GM12864 (cell line): ENCODE measurements at places on chromosomes 7 and 10.

DNA sequence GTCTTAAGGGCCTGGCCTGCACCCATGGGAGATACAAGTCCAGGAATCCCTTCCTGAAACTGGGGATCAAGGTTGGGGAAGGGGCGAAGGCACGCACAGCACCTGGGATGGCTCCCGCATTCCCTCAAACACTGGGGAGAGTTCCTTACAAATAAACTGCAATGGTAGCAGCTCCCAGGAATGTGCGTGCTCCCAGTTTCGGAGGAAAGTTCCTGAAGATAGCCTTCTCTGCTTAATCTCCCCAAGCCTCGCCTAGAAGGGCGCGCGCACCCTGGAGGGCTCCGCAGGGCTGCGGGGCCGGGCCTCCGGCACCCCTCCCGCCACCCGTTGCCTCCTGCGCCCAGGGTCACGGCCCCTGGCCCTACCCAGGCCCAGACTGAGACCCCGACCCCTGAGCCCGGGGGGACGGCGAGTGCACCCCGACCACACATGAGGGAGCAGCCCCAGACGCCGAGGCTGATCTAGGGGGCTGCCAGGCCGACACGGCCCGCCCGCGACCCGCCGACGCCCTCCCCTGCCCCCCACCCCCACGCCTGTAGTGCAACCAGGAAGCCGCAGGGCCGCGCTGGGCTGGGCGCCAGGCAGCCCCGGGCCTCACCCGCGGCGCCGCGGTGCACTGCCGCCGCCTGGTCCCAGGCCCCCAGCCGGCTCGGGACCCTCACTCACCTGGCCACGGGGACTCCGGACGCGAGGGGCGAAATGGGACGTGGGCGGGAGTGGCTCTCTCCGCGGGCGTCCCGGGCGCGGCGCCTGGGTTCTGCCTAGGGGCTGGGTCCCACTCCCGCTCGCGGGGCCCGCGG is 460 bp downstream of the ANXA11 start:
- no peak for DNase-seq

GRCh38 chr7:132933072-132933458 is 148.8 kb downstream of the CHCHD3 start:
- no peak for DNase-seq

- no peak for DNase-seq
These were observed 14.0 kb upstream of the GTPBP4 start for GRCh38 chr10:974038-974784.

GRCh38 chr10:44512431-44513022 is 127.6 kb upstream of the CXCL12 start:
- no peak for DNase-seq

DNA sequence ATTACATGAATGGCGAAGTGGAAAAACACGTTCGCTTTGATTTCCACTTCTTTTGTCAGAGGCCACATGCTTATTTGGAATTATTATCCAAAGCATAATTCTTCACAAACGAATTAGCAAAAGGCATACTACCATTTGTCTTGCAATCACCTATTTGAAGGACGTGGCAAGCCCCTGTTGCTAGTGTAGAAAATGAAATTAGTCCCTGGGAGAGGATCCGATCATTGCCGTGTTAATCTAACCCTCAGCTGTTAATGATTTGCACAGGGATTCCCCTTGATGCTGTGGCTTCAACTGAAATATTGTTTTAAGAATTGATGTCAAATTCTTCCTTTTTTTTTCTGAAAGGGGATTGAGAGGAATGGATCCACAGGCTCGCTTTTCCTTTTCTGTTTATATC is 4.6 kb downstream of the AGMO start:
- DNase-seq: no peak

DNA sequence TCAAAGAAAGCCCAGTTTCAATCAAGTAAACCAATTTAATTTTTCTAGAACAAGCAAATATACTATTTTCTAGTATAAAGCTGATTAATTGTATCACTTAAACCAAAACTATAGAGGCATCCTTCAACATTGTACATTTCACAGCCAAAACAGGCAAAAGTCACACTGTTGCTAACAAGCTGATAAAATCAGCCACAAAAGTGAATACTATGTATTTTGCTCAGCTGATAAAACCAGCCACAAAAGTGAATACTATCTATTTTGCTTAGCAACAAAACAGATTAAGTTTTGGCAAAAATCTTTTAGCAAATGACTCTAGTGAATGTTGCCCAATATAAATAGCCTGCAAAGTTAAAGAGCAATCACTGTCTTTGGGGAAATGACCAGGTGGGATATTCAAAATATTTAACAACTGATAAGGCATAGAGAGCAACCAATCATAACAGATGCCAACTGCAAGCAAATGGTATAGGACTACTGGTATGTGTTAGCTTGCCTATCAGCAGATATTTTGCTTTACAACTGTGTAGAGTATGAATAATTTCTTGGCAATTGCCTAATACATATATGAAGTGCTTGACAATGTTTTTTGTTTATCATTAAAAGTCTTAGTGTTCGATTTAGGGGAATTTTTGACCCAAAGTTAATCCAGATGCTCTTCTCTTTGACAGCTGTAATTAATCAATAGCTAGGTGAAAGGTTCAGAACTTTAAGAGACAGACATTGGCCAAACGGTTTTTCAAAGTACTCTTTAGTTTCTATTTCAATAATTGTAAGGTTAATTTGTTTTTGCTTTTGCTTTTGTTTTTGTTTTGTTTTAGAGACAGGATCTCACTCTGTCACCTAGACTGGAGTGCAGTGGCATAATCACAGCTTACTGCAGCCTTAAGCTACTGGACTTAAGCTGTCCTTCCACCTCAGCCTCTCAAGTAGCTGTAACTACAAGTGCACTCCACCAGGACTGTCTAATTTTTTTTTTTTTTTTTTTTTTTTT is 44.4 kb upstream of the SP4 start:
- DNase-seq: no peak

- DNase-seq: no peak
These were observed 225.4 kb downstream of the PAXIP1 start for GRCh38 chr7:154777489-154777888.

DNA sequence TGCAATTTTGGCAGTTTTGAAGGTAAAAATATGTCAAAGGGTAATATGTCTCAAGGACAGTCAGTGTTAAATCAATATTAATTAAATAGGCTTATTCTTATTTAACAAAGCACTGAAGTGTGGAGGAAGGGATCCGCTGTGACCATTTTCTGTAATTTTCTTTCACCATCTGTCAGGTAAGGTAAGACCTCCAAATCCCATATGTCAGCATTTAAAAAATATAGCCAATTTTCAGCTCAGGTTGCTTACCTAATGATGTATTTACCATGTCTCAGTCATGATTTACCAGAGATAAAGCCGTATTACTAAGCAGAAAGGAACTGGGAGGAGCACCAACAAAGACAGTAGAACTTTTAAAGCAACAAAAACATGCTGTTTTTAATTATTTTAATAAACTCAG is 683.9 kb downstream of the CCSER2 start:
- no peak for DNase-seq

DNA sequence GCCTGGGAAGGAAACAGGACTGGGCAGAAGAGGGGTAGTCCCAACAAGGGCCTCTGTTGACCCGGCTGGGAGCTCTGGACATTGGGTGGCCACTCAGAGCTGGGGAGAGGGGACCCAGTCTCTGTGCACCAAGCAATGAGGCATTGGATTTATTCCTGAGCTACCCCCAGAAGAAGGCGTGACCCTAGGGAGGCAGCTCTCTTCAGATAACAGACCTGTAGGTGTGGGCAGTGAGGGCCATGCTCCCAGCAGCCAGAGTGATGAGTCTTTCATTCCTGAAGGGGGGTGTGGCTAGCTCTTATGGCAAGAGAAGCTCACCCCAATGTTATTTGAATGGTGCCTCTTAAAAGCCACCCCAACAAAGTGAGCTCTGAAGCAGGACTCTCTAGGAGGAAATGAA is 20.4 kb downstream of the TEX36 start:
- no peak for DNase-seq

DNA sequence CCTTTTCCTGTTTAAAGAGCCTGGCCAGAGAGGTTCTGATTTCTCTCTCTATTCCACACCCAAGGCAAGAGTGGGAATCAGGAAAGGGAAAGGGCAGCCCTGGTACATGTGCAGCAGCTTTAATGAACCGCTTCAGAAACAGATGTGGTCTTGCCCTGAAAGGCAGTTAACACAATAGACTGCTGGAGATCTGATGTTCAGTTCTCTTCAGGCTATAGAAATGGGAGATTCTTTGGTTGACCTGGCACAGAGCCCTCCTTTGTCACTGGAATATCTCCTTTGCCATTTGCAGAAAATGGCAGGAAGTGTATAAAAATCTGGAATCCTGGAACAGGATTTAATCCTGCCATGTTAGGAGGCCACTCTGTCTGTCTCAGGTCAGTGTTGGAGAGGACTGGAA is 36.3 kb upstream of the EXOC6 start:
- DNase-seq: no peak

- no peak for DNase-seq
These were observed at the start of gene LRRN3 for GRCh38 chr7:111090846-111091245. TSS of gene LRRN3 (plus strand) at chr7:111091127. CDS start at chr7:111122773, 31,646 bp downstream.

DNA sequence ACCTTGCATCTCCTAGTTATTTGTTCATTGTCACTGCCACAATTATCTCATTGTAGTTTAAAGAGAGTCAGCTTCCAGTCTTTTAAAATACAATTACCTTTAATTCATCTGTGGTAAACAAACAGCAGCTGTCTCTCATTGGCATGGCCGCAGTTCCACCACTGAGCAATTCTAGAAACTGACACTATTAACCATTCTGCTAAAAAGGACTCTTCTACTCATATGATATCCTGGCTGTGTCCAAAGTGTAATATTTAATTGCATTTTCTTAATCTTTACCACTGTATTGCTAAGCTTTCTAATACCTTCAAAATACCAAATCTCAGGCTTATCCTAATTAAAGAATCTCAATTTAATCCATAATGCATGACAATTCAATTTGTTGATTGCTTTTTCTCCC is 639.0 kb downstream of the AUTS2 start:
- no peak for DNase-seq

DNA sequence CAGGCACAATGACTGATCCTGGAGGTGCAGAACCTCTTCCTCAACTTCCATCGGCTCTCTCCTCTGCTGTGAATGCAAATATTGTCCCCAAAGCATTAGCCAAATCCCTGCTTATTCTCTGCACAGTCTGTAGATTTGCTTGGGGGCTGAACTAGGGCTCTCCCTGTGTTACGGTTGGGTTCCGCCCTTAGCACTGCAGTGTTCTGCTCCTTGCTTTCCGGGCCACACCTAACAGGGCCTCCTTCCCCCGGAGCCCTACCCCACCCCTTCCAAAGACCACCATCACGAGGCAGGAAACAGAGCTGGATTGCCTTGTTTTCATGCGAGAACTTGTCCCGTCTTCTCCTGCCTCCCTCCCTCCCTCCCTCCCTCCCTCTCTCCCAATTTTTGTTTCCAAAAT is 36.6 kb downstream of the SLC25A28 start:
- no peak for DNase-seq

- no peak for DNase-seq
These were observed 68.2 kb downstream of the MYL10 start for GRCh38 chr7:101560856-101561255.

GRCh38 chr7:42233171-42233570 is 3.8 kb downstream of the GLI3 start:
- DNase-seq: no peak

GRCh38 chr7:147519062-147519461 is 1071.5 kb upstream of the C7orf33 start:
- no peak for DNase-seq

- no peak for DNase-seq
These were observed 666.1 kb upstream of the FOXK1 start for GRCh38 chr7:4015996-4016395.

DNA sequence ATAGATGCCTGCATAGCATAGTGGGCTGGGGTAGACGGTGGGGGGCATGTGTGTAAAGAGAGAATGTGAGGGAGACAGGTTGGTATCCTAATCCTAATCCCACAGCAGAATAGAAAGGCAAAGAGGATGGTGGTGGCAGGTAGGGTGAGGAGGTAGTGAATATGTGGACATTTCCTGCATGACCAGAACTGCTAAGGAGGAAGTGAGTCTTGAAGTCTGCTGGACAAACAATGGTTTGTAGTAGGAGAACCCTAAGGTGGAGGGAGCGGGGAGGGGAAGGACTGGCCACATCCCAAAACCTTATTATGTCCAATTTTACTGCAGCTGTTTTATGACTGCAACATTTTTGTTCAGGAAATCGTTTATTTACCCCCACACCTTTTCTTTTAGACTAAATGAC is 279.7 kb downstream of the AUTS2 start:
- no peak for DNase-seq

DNA sequence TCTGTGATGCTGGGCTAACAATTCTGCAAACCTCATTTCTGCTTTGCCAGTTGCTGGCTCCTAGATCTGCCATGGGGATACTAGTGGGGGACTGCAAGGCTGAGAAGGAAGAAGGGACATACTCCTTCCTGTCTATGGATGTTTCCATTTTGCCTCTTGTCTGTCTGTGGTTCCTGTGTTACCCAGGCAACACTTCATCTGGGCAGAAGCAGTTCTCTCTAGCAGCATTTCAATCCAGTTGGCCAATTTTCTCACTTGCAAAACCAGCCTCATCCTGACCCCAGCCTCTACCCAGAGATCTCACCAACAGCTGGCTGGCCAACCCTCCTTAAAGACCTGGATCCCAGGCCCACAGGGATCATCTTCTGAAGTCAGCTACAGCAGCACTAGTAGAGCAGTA is 131.7 kb downstream of the DOCK4 start:
- DNase-seq: no peak

GRCh38 chr7:128880791-128881457 is 18.3 kb downstream of the ATP6V1F start:
- DNase-seq: no peak

DNA sequence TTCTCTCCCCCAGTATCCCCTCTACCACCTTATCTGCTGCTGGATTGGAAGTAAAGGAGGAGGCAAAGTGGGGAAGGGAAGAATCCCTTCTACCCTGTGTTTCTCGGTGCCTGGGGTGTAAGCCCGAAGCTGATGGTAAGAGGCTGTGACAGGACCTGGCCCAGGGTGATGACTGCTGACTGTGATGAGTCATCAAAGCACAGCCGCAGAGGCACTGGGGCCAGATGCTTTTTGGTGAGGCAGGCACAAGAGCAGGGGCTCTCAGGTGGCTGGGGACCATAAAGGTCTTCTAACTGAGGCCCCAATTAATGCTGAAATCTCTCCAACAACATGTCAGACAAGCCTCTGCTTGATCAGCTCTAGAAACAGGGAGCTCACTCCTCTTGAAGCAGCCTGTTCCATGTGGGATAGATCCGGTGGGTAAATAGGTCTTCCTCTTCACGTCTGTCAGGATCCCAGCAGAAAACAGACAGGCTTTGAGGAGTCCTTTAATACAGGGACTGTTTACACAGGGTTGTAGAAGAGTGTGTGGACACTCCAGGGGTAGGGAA is 86.1 kb upstream of the PCBD1 start:
- no peak for DNase-seq

- no peak for DNase-seq
These were observed 461.6 kb upstream of the DPP6 start for GRCh38 chr7:153590571-153590970.
